Lower lobe of right lung (tissue), 2 donors: ENCODE measurements at places on chromosomes 4 and X. TPM values are rescaled to one million over a fixed set of nuclear protein-coding genes. Genes with fewer than 3 reads are reported as not detected.

PPARGC1A gene
- 10.5 TPM for total RNA-seq

DNA sequence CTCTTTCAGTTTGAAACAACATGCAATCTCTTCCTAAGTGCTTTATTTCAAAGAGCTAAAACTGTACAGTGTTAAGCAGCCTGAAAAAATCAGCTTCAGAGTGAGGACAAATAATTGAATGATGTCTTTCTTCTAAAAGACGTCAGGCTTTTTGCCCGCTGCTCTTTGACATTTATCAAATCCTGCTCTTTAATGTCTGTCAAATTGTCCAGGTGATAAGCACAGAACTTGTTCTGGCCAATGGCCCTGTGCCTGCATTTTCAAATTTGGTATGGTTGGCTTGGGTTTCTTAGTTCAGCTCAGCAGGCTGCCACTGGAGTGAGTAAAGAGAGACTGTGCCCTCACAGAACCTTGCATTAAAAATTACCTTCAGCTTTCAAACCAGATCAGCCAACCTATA, 712.9 kb upstream of the LCORL start:
- H3K27me3 ChIP-seq = no peaks in the 10 kb centered on the region
- H3K27ac ChIP-seq = no peak overlapping the region
- H3K36me3 ChIP-seq = no peaks in the 10 kb centered on the region
- DNase-seq = no peak
- no peak overlapping the region for H3K4me3 ChIP-seq
- H3K4me1 ChIP-seq = no peaks in the 10 kb centered on the region

PSAPL1 gene
- not detected for total RNA-seq

SPANXD gene
- total RNA-seq = not detected

- no peaks in the 10 kb centered on the region for H3K36me3 ChIP-seq
- no peaks in the 10 kb centered on the region for H3K4me1 ChIP-seq
- H3K27ac ChIP-seq = no peak overlapping the region
- DNase-seq = no peak
These were observed 144.8 kb downstream of the FAT4 start for GRCh38 chr4:125459531-125459930.

DNA sequence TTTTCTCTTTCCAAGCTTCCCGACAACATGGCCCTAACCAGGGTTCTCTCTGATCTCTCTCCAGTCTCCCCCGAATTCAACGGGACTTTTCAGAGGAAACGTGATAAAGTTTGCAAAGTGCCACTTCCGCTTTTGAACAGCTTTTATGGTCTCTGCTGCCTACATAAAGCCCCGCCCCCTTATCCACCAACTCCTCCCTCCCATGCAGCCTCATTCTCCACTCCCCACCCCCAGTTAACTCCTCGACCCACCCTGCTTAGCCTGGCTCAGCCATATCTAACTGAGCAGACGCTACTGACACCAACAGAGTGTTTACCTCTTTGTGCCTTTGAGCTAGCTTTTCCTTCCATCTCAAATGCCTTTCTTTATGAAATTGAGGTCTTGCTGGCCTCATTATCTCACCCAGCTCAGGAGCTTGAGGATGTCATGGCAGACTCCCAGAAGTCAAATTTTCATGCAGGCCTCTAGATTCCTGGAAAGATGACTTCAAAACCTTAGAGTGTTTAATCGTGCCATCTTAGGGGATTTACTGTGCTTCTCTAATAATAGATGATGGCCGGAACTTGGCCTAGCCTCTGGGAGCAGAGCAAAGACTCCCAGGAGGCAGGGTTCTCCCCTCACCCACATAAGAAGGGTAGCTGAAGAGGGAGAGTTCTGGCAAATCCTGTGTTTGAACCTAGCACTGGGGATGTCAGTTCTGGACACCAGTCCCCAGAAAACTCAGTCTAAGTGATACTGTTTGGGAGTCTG, 606.0 kb downstream of the BCOR start:
- no peaks in the 10 kb centered on the region for H3K27me3 ChIP-seq
- H3K4me1 ChIP-seq = no peaks in the 10 kb centered on the region
- H3K36me3 ChIP-seq = no peaks in the 10 kb centered on the region
- DNase-seq = no peak
- no peak overlapping the region for H3K27ac ChIP-seq

ODAM gene
- total RNA-seq = 2.6 TPM

- no peaks in the 10 kb centered on the region for H3K27me3 ChIP-seq
- DNase-seq = no peak
- no peak overlapping the region for H3K4me3 ChIP-seq
- no peak overlapping the region for H3K27ac ChIP-seq
- no peaks in the 10 kb centered on the region for H3K36me3 ChIP-seq
- peaks cover 25% of the 10 kb centered on the region for H3K4me1 ChIP-seq
These were observed 202.1 kb downstream of the PTTG2 start for GRCh38 chr4:38162240-38162784.

- H3K27ac ChIP-seq = no peak overlapping the region
- H3K4me3 ChIP-seq = no peak overlapping the region
- H3K27me3 ChIP-seq = no peaks in the 10 kb centered on the region
- no peaks in the 10 kb centered on the region for H3K4me1 ChIP-seq
- no peak for DNase-seq
These were observed 395.9 kb upstream of the HS3ST1 start for GRCh38 chr4:11824566-11824965.

GRCh38 chrX:65601530-65602220, 65.8 kb upstream of the MSN start:
- no peaks in the 10 kb centered on the region for H3K27me3 ChIP-seq
- H3K27ac ChIP-seq = peak overlapping the region; percentile 84
- H3K4me1 ChIP-seq = peaks cover 46% of the 10 kb centered on the region
- no peak overlapping the region for H3K4me3 ChIP-seq

DNA sequence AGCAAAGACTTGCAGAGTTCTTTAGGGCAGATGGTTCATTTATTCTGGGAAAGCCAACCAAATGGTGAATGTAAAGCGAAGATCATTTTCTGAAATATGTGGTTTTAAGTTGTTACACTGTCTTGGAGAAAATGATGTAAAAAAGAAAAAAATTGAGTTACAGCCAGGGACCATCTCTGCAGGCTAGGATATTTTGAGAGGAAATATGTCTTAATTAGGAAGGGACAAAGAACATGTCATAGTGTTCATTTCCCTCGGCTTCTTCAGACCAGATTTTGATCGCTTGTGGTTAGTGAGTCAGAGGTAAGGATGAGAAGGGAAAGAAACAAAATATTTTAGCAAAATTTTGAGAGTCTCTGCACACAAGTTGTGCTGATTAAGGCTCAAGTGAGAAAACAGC, 59.0 kb upstream of the C1QTNF7 start:
- H3K27me3 ChIP-seq = no peaks in the 10 kb centered on the region
- no peaks in the 10 kb centered on the region for H3K4me1 ChIP-seq
- H3K4me3 ChIP-seq = no peak overlapping the region
- no peaks in the 10 kb centered on the region for H3K36me3 ChIP-seq
- no peak for DNase-seq
